Epithelial cell of proximal tubule (primary cell): ENCODE measurements at places on chromosomes 1 and 21. TPM values are rescaled to one million over a fixed set of nuclear protein-coding genes. Genes with fewer than 3 reads are reported as not detected.

CNR2 gene
- total RNA-seq, result not detected in 2 replicates

MSH4 gene
- 0.75 TPM in 1 of 2 replicates, not detected in the other for total RNA-seq

FMO5 gene
- total RNA-seq, result 0.29 and 1.0 TPM in 2 replicates

CR2 gene
- 0.81 TPM in 1 of 2 replicates, not detected in the other for total RNA-seq

IGSF9 gene
- 1.4 and 2.0 TPM in 2 replicates for total RNA-seq

IL10 gene
- total RNA-seq, result not detected in 2 replicates

RXFP4 gene
- total RNA-seq, result not detected in 2 replicates

TMEM81 gene
- total RNA-seq, result 0.80 and 3.0 TPM in 2 replicates

LAMB3 gene
- total RNA-seq, result 65.5 and 72.0 TPM in 2 replicates

DIPK1A gene
- total RNA-seq, result 1.8 and 3.1 TPM in 2 replicates

RWDD3 gene
- 9.8 and 16.7 TPM in 2 replicates for total RNA-seq

OR2AK2 gene
- total RNA-seq, result not detected in 2 replicates

RAB13 gene
- 30.5 and 41.9 TPM in 2 replicates for total RNA-seq

KCNE2 gene
- total RNA-seq, result not detected in 2 replicates

TMPRSS2 gene
- 1.8 and 9.1 TPM in 2 replicates for total RNA-seq

CASQ1 gene
- not detected in 2 replicates for total RNA-seq

TCEA3 gene
- total RNA-seq, result 0.65 and 3.1 TPM in 2 replicates

KRTAP12-2 gene
- total RNA-seq, result not detected in 2 replicates

DCST1 gene
- not detected in 2 replicates for total RNA-seq
